ENCODE measurements at places on chromosomes 5 and 9. TPM values are rescaled to one million over a fixed set of nuclear protein-coding genes. Genes with fewer than 3 reads are reported as not detected.

DNA sequence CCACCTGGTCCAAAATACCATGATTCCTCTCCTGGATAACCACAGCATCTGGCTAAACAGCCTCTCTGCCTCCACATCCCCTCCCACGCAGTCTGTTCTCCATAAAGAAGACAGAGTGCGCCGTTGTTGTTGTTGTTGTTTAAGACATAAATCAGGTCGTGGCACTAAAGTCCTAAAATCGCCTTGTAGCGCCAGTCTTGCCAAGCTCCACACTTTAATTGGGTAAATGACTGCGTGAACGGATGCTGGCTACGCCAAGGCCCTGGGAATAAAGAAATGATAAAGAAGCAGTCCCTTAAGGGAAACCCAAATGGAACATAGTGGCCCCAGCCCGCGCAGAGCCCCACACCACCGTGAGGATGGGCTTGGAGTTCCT is 364 bp upstream of the SFXN1 start:
- DNase-seq, result no peak

The HRH2 gene
- 22.8 TPM for total RNA-seq

DNA sequence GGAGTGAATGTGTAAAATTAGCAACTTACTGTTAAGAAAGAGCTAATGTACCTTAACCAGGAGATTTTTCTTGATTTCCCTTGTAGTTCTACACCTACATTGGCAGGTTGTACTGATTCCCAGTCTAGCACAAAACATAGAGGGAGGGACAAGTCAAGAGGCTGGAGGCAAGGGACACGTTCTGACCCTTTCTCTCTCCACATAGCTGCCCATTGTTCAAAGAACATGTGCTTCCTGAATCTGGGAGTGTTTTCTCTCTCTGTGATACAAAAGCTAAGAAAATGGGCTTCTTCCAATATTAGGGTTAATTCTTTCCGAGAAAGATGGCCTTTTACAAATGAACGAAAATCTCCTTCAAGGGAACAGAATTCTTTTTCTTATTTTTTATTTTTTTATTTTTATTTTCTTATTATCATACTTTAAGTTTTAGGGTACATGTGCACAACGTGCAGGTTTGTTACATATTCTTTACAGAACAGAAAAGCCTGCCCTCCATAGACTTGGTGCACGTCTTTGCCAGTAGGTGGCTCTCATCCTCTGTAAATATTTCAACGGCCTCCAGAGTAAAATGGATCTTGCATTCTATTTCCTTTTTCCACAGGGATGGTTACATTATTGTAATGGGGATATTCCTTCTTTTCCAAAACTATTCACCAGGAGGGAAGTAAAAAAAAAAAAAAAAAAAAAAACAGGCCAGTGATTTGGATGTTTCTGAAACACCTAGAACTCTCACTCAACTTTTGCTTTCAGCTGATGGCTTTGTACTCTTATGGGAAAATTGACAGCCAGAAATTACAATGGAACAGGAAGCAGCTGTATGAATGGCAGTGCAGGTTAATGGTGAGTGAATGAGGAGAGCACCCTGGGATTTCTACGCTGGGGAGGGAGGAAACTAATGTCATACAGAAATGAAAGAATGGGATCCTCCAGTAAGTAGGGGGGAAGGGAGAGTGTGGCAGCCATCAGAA is 13.1 kb upstream of the IFNA5 start:
- DNase-seq, result peak; percentile 20

DNA sequence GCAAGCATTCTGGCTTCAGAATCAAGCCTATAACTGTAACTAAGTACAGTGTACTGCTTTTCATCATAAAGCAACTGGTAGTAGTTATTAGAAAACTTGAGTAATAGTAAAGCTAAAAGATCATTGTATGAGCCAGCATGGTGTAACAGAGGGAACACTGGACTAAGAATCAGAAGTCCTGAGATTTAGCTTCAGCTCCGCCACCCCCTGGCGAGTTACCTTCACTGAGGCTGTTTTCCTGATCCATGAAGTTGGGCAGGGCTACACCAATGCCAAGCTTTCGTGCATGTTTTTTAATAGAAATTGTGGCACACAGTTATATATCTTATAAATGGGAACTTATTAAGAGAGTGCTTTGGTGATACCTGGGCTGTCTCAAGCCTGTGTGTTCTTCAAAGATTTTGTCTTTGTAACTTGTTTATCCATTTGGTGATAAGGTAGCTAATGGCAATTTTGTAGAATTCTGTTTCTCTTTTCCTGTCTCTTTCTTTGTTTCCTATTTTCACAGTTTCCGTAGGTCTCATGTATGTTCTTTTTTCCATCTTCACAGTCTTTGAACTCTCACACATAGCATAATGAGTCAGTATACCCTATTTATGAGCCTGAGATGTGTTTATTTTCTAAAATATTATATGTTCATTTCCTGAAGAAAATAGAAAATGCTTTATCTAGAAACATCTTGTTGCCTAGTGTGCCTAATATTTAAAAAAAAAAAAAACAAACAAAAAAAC is 102.3 kb downstream of the GDNF start:
- no peak for DNase-seq

GRCh38 chr5:179866241-179867078 is 7.8 kb upstream of the MRNIP start:
- peak; percentile 23 for DNase-seq

DNA sequence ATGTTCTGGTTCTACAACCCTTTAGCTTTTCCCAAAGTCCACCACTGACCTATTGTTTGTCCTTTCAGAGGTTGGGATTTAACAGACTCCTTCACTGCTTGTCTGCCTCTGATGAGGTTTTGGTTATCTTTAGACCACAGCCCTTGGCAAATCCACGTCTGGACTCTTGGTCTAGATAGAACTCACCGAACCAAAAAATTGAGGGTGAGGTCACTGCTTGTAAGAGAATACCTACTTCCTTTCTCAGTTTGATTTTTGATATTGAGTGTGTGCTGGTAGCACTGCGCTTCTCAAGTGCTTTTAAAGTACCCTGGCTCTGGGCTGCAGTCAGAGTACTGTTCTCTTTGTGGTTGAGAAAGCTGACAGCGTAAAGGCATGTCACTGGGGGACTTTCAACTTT is 61.7 kb downstream of the JMY start:
- DNase-seq, result no peak

GRCh38 chr9:33687779-33688178 is 107.6 kb upstream of the PRSS3 start:
- DNase-seq, result no peak

The N4BP3 gene
- total RNA-seq, result 6.0 TPM

The TAS2R1 gene
- total RNA-seq, result not detected

DNA sequence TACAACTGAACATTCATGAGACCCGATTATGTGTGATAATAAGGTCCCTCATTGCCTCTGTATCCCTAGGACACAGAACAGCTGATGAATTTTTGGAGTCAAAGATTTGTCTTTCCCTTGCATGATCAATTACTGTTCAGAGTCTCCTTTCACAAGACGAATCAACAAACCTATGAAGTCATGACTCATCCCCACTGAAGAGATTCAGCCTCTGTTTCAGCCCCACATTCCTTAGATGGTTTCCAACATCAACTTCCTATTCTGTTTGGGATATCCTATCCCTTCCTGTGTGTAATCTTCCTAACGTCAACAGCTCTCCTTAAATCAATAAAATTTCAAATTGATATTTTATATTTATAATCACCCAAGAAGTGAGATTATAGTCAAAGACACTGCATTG is 199.0 kb downstream of the DNAH5 start:
- no peak for DNase-seq

GRCh38 chr9:81609782-81610739 is 79.3 kb downstream of the TLE1 start:
- DNase-seq, result no peak
